ENCODE measurements at places on chromosomes 4 and X. TPM values are rescaled to one million over a fixed set of nuclear protein-coding genes. Genes with fewer than 3 reads are reported as not detected.

DNA sequence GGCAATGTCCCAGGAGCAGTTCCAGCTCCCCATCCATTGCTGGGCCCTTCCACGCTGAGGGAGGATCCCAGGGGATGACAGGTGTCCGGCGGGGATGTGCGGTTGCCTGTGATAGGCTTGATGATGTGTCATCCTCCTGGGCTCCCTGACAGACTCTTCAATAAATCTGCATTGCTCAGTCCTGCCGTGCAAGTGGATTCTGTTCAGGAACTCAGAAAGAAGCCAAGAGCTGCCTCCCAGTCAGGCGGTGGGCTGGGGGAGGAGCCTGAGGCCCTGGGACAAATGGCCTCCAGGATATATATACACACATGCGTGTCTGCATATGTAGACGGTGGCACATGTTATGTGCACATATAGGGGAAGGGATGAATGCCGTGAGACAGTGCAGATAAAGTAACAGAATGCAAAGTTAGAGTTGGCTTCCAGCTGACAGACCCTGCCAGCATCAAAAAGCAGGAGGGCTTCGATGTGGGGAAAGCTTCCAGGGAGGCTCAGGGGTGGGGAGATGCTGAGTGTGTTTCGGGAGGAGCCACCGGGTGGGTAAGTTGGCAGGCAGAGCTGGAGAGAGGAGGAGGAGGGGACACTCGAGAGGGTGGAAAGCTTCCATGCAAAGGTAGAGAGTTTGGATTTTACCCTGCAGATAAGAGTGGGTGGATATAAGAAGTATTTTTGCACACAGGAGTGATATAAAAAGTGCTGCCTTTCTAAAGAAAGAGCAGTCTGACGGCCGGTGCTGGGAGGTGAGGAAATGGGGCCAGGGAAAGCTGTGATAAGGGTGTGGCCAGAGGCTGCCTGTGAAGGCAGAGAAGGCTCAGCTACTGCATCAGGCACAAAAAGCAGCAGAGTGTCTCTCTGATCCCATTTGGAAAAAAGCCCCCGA is 28.5 kb upstream of the CRMP1 start:
- DNase-seq, result no peak

- no peak for DNase-seq
Observed at GRCh38 chrX:48681539-48682183, 1.9 kb upstream of the WAS start.

The SNCA gene
- polyA plus RNA-seq, result not detected

GRCh38 chr4:85318415-85318814 is 156.5 kb upstream of the ARHGAP24 start:
- DNase-seq, result no peak

DNA sequence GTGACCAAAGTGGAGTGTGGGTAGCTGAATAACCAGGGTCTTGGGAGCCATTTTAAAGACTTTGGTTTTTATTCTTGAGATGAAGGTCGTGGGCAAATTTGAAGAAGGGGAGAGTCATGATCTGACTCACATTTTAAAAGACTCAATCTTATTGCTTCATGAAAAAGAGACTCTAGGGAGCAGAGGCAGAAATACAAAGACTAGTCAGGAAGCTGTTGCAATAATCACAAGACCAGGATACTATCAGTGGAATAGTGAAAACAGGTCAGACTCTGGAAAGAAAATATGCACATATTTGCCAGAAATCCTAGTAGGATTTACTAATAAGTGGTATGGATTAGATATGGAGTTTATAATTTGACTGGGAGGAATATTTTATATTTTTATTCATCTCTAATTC is 448.4 kb downstream of the RAPGEF2 start:
- no peak for DNase-seq

- DNase-seq, result no peak
Observed at GRCh38 chrX:130111220-130112154, 1.2 kb upstream of the ELF4 start.

- no peak for DNase-seq
Observed at GRCh38 chr4:20255251-20255586, 3.5 kb downstream of the SLIT2 start.

The CTSO gene
- 39.6 TPM for polyA plus RNA-seq

The GAGE13 gene
- not detected for polyA plus RNA-seq

DNA sequence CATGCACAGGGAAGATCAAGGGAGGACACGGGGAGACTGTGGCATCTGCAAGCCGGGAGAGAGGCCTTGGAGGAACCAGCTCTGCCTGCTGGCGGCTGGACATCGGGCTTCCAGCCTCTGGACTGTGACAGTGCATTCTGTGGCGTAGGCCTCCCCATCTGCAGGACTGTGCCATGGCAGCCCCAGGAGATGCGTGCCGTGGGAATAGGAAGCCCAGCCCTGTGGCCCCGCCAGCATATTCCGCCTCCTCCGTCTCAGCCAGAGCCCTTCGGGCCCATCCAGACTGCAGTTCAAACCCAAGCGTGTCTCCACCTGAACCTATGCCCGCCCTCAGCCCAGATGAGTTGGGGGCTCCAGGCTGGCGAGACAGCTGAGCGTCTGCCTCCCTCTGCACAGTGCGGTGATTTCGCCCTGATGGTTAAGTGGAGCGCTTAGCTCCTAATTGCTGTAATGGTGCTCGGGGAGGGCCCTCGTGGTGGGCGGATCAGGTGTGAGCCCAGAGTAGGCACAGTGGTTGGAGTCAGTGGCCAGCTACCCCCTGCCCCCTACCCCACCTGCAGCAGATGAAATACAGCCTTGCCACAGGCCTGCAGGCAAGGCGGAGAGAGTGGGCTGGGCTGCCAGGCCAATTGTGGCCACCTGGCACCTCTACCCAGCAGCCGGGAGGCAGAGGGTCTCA is 133.9 kb downstream of the HMX1 start:
- DNase-seq, result no peak

- no peak for DNase-seq
Observed at GRCh38 chrX:66000628-66001272, 39.1 kb downstream of the VSIG4 start.

- DNase-seq, result no peak
Observed at GRCh38 chrX:71195964-71196649, 26.9 kb upstream of the GJB1 start.

DNA sequence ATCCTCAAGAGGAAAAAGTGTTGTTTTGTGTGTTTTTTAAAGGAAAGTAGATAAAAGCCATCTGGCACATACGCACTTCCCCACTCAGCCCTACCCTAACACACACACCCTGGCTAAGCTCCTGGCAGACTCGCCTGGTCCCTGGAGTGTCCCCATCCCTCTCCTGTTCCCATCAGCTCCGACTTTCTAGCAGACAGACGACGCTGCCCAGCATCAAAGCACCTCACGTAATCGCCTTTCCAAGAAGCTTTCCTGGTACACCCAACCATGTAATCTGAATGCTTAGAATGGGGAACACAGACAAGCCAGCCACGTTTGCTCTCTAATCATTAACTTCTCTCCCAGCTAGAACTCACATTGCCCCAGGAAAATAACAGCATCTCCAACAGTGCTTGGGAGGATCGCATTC is 116.2 kb downstream of the AFAP1 start:
- DNase-seq, result no peak

DNA sequence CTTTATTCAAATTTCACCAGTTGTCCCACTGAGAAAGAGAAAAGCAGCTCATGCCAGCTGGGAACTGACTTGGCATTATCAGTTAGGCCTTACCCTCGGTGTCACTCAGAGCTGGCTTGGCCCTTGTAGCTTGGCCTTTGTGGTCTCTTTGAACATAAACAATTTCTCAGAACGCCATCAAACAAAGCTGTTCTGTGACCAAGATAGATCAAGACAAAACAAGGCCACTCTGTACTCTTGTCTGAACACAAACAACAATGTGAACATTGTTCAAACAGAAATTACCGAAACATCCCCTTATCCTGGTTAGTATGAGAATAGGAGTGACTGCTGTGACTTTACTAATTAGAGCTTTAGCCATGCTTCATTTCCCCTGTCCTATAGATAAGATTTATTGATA is 57.2 kb downstream of the DIPK2B start:
- no peak for DNase-seq

The FAM47A gene
- not detected for polyA plus RNA-seq
